Activated T-cell treated with anti-CD3 and anti-CD28 coated beads, Interleukin-2, amount 50 U/mL, for 1 hour (primary cell): ENCODE measurements at places on chromosomes 6 and 20.

DNA sequence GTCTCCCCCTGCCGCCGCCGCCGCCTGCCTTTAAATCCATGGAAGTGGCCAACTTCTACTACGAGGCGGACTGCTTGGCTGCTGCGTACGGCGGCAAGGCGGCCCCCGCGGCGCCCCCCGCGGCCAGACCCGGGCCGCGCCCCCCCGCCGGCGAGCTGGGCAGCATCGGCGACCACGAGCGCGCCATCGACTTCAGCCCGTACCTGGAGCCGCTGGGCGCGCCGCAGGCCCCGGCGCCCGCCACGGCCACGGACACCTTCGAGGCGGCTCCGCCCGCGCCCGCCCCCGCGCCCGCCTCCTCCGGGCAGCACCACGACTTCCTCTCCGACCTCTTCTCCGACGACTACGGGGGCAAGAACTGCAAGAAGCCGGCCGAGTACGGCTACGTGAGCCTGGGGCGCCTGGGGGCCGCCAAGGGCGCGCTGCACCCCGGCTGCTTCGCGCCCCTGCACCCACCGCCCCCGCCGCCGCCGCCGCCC, 474 bp downstream of the CEBPB start:
- DNase-seq, result peak; percentile 72

- DNase-seq, result no peak
These were observed 673.6 kb downstream of the CD109 start for GRCh38 chr6:74369556-74369993.

- no peak for DNase-seq
These were observed 16.3 kb upstream of the HM13 start for GRCh38 chr20:31497838-31498540.

GRCh38 chr6:37134396-37135191, 35.4 kb upstream of the PIM1 start:
- DNase-seq, result peak; percentile 24

- DNase-seq, result no peak
These were observed 67.5 kb upstream of the PBOV1 start for GRCh38 chr6:138285800-138286199.

GRCh38 chr20:51036226-51036625, 13.3 kb upstream of the KCNG1 start:
- no peak for DNase-seq

- no peak for DNase-seq
These were observed 61.8 kb upstream of the PLEKHG1 start for GRCh38 chr6:150537893-150538292.

DNA sequence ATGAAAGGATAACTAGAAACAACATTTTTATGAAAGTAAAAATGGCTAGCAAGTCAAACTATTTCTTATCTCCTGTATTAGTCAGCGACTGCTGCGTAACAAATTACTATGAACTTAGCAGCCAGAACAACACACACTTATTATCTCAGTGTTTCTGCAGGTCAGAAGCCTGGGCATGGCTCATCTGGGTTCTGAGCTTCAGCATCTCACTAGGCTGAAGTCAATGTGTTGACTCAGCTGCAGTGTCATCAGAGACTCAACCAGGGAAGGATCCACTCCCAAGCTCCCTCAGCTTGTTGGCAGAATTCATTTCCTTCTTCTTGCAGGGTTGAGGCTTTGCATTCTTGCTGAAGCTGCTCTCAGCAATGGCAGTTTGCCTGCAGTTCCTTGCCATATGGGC, 33.2 kb upstream of the IGF2R start:
- DNase-seq, result no peak

DNA sequence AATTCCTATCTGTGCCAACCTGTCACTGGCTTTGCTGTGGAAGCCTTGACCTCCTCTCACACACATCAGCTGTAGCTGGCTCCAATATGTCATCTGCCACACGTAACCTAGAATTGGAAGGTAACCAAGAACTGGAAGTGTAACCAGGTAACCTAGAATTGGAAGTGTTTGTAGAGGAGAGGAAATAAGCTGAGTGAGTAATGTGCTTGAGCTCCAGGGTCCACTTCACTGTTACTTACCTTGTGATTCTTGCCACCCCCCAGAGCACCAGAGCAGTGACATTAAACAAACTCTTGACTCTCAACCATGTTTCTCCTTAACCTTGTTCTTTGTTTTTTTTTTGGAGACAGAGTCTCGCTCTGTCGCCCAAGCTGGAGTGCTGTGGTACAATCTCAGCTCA, 350.5 kb downstream of the NRN1 start:
- DNase-seq, result no peak
